Activated T-helper 2 cell treated with anti-CD3 and anti-CD28 coated beads, Interferon-gamma antibody, Interleukin-2, Interleukin-4, amounts not matched to agents 10 μg/mL and 5 μg/mL and 100 μg/mL, durations not matched to agents 14 hours and 24 hours and 36 hours (primary cell): ENCODE measurements at places on chromosomes 13 and 19.

- no peaks in the 10 kb centered on the region for H3K36me3 ChIP-seq
- peaks cover 15% of the 10 kb centered on the region for H3K4me1 ChIP-seq
- DNase-seq, result peak; percentile 52
- no peak overlapping the region for H3K27ac ChIP-seq
These were observed 216.2 kb downstream of the IRS2 start for GRCh38 chr13:109569958-109570711.

- H3K27me3 ChIP-seq, result peaks cover 2% of the 10 kb centered on the region
- no peak overlapping the region for H3K4me3 ChIP-seq
- DNase-seq, result no peak
- H3K27ac ChIP-seq, result no peak overlapping the region
These were observed 81.8 kb upstream of the STARD13 start for GRCh38 chr13:33367171-33367895.

DNA sequence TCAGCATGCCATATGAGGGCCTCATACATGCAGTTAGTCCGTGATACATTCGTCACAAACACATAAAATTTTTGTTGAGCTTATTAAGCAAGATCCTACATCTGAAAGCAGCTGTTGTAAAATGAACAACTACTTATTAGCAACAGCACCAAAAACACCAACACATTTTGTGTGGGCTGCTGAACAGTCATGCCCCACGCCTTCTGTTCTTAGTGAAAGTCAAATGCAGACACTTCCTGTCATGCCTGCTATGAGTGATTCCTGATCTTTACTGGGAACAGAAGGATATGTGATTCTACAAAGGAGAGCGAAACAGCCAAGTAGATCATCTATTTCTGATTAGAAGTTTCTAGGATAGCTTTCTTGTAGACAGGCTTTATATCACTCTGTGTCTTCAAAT, 4.2 kb upstream of the B3GLCT start:
- peaks cover 34% of the 10 kb centered on the region for H3K27me3 ChIP-seq
- H3K4me1 ChIP-seq, result peaks cover 10% of the 10 kb centered on the region
- no peak overlapping the region for H3K27ac ChIP-seq

GRCh38 chr19:47110521-47111005, 3.0 kb downstream of the ZC3H4 start:
- no peaks in the 10 kb centered on the region for H3K27me3 ChIP-seq
- peaks cover 52% of the 10 kb centered on the region for H3K4me1 ChIP-seq
- peak overlapping the region; percentile 99 for H3K27ac ChIP-seq
- H3K36me3 ChIP-seq, result peaks cover 58% of the 10 kb centered on the region
